ENCODE measurements at places on chromosomes 7 and 10.

DNA sequence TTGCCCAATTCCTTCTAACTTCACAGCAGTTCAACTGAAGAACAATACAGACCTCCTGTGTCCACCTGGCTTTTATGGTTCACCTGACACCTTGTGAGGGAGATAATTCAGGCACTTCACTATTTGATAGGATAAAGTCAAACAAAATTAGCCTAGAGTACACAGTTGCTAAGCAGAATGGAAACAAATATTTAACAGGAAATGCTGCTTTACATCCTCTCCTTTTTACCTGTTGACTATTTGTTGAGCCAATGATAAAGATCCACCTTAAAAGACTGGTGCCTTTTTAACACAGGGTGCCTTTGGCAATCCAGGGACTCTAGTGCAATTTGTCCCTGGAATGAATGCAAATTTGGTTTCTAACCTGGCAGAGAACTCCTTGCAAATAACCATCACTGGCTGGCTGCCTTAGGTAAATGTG lies 39.8 kb downstream of the ITPRID1 start:
- DNase-seq, result no peak

GRCh38 chr7:4612939-4613841 lies 68.9 kb upstream of the FOXK1 start:
- DNase-seq, result no peak

DNA sequence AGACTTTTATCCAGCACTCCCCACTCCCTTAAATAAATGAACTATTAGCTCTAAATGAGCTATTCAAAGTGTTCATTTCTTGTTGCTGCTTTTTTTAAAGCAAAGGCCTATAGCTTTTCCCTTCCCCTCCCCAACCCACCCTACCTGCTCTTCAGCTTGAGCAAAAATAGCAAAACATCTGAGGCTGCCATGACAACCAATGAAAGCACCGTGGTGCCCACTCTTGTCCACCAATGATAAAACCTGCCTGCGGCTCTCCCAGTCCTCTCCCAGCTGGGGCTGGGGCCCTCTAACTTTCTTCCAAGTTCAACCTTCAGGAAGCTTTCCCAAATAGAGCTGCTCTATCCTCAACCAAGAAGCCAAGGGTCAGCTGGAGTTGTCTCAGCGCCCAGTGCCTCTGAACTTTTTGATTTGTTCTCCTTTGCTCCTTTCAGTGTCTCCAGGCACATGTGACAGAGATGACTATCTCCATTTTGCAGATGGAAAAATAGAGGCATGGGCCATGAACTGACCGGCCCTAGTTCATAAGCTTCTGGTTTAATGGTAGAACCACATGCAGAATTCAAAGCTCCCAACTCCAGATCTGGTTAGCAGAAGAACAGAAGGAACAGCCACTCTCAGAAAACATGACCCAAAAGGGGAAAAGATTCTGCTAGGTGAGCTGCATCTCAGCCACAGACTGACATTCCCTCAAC lies 47.7 kb downstream of the PIK3AP1 start:
- no peak for DNase-seq

- no peak for DNase-seq
These were observed 139.4 kb downstream of the LHPP start for GRCh38 chr10:124601016-124601415.

GRCh38 chr10:45382591-45382990 lies 8.6 kb downstream of the ALOX5 start:
- DNase-seq, result no peak

GRCh38 chr7:120462991-120463390 lies 190.0 kb downstream of the KCND2 start:
- DNase-seq, result no peak

GRCh38 chr7:26451997-26452396 lies 160.3 kb downstream of the SNX10 start:
- DNase-seq, result no peak

- DNase-seq, result no peak
These were observed 44.5 kb downstream of the PODXL start for GRCh38 chr7:131511774-131512535.

DNA sequence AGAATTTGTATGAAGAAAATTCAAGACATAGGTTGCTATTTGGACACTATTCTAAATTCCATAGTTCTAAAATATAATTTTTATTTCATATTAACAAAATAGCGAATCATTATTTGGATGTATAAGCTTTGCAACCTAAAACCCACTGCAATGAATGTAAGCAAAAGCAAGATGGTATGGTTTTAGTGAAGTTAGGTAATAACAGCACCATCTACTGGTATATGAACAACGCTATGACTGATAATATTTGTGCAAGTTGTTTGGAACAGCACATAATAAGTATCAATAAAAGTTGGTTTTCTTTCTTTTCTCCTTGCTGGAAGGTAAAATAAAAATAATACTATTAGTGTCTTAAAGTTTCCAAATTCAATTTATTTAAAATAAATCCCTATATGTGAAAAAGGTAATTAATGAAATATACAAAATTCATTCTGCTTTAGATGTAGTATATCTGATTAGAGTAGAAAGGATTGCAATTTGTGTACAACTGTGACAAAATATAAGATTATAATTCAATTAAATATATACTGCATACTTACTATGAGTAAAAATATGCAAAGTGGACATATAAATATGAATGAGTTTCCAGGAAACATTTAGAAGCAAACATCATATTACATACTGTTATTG lies 79.0 kb upstream of the LSM8 start:
- DNase-seq, result no peak

- DNase-seq, result no peak
These were observed 285.2 kb downstream of the DNAJB6 start for GRCh38 chr7:157622000-157622399.

DNA sequence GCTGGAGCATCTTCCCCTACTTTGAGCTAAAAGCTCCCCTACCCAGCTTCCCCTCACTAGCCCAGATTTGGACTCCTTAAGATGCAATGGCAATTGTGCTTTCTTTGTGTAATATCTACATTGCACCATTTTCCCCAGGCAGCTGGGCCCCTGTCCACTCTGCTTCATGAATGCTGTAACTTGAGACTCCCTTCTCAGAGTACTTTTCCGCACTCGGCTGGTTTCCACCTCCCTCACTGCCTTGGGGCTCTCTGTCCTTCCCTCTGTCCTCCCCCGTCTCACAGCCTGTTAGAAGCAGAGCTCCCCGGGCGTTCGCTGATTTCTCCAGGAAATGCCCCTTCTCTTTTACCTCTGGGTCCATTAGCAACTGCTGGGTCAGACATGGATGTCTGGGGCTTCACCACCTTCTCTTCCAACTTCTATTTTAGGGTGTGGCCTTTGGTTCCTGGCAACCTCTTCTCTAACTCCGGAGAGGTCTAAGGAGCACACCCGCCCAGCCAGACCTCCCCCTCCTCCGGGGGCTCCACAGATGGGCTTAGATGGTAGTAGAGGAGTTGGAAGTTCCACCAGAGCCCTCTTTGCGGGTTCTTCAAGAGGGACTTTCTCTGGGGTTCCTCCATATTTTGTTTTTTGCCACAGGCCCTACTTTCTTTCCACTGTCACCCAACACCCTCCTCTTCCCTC lies 2.9 kb upstream of the TMEM72 start:
- DNase-seq, result no peak

DNA sequence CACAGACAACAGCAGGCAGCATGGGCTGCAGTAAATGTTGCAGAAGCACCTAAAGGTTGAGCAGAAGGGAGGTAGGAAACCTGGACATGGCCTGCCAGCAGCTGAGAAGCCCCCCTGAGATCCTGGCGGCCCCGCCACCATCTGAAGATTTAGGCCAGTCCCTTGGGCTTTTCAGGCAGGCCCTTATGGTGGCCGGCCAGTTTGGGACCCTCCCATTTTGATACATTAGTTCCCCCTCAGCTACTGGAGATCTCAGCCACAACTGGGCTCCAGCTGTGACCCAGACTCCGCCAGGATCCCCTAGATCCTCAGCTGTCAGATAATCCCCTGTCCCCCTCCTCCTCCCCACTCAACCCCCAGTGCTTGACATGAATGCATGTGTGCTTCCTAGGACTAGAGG lies 34.4 kb downstream of the ZNF783 start:
- no peak for DNase-seq

- DNase-seq, result no peak
These were observed 532.5 kb upstream of the C7orf33 start for GRCh38 chr7:148058092-148058491.

GRCh38 chr10:115171392-115171960 lies 78.3 kb downstream of the ATRNL1 start:
- no peak for DNase-seq

DNA sequence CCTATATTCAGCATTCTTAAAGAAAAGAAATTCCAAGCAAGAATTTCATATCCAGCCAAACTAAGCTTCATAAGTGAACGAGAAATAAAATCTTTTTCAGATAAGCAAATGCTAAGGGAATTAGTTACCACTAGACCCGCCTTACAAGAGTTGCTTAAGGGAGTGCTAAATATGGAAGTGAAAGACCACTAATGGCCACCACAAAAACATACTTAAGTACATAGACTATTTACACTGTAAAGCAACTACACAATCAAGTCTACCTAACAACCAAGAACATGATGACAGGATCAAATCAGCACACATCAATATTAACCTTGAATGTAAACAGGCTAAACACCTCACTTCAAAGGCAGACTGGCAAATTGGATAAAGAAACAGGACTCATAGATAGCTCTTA lies 42.2 kb upstream of the NME8 start:
- no peak for DNase-seq

GRCh38 chr7:83441-83840 lies 108.9 kb upstream of the FAM20C start:
- no peak for DNase-seq

DNA sequence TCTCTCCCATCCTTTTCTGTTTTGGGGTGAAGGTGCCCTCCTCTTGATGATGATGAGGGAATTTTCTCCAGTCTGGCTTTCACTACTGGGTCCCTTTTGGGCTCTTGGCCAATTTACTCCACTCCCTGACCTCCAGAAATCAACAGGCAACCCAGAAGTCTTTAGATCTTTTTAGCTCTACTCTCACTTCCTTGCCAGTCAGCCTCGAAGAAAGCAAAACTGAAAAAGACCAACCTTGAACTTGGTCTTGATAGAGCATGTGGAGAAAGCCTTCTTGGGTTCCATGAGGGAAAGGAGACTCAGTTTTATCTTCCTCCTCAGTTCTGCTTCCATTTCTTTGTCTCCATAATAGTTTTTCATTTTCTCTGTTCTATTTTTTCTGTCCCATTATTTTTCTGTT lies 91.4 kb upstream of the NPVF start:
- DNase-seq, result no peak

DNA sequence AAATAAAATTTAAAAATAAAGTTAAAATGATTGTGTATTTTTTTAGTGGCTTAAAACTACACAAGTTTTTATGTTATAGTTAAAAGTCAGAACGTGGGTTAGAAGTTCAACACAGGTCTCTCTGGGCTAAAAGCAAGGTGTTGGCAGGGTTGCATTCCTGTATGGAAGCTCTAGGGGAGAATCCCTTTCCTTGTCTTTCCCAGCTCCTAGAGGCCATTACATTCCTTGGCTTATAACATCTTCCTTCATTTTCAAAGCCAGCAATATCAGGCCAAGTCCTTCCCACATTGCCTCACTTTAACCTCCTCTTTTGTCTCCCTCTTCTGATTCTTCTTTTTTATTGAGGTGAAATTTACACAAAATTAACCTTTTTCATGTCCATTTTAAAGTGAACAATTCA lies 52.4 kb upstream of the EEPD1 start:
- no peak for DNase-seq

- peak; percentile 72 for DNase-seq
These were observed 262.8 kb upstream of the AOAH start for GRCh38 chr7:36986948-36987724.

- no peak for DNase-seq
These were observed 32.7 kb downstream of the DNMBP start for GRCh38 chr10:99976886-99977665.

GRCh38 chr7:120843109-120843508 lies 14.8 kb downstream of the TSPAN12 start:
- DNase-seq, result no peak

GRCh38 chr10:75887992-75888680 lies 456.7 kb downstream of the LRMDA start:
- DNase-seq, result no peak

- DNase-seq, result no peak
These were observed 433.9 kb upstream of the LRGUK start for GRCh38 chr7:133693281-133693680.

DNA sequence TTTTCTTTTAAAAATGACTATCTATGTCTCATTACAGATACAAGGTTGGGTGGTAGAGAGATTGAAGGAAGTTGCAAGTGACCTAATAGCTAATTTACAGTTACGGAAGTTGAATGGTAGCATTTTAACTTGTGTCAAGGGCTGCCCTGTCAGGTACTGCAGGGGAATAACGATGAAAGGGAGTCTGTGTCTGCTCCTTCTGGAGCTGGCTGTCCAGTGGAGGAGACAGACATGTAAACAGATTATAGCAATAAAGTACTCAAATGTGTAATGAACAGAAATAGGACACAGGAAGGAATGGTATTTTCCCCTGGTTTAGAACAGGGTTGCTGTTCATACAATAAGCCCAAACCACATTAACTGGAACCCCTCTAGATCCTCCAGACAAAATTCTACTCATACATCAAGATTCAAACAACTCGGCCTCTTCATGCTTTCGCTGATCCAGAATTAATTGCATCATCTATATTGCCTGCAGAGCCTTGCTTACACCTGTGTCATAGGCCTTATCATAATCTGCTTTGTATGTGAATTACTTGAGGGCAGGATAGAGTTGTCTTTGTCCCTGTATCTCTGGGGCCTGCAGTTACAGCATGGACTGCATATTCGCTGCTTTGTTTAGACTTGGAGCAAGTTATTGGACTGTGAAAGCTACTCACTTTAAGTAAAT lies 42.8 kb downstream of the AUTS2 start:
- no peak for DNase-seq

- no peak for DNase-seq
These were observed 75.4 kb downstream of the OTUD1 start for GRCh38 chr10:23514321-23514720.

GRCh38 chr10:75616874-75617478 lies 185.6 kb downstream of the LRMDA start:
- DNase-seq, result no peak

- no peak for DNase-seq
These were observed 137.9 kb upstream of the LYZL1 start for GRCh38 chr10:29151005-29151404.

- DNase-seq, result no peak
These were observed 44.4 kb downstream of the ALOX5 start for GRCh38 chr10:45418417-45418848.

DNA sequence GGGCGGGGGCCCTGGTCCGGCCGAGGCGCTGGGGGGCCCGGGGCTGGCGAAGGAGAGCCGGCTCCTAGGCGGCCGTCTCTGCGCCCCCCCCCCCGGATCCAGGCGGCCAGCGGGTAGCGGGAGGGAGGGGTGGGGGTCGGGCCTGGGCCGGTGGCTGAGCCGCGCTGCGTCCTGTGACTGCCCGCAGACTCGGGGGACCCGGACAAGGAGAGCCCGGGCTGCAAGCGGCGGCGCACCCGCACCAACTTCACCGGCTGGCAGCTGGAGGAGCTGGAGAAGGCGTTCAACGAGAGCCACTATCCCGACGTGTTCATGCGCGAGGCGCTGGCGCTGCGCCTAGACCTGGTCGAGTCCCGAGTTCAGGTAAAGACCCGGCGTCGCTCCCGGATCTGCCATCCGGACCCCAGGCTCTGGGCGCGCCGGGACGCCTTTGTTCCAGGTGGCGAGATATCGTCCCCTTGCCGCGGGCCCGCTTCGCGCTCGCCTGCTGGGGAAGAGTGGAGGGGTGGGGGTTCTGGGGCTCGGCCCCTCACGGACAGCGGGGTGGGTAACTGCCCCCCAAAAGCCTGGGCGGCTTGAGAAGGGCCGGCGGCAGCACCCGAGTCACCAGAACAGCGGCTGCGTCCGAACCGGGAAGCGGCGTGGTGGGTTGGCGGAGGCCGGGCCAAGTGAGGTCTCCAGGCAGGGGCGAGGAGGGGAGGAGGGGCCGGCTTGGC lies 819 bp downstream of the UNCX start:
- DNase-seq, result no peak

Measured in activated CD4-positive, alpha-beta T cell treated with anti-CD3 and anti-CD28 coated beads, Interleukin-2, amount 50 U/mL, for 48 hours (primary cell).